ENCODE measurements at places on chromosomes 11 and 22. TPM values are rescaled to one million over a fixed set of nuclear protein-coding genes. Genes with fewer than 3 reads are reported as not detected.
A peak's percentile ranks its signal among the peaks of the same experiment; 100 is the strongest.

Gene RCOR2
- 1.4 TPM for polyA plus RNA-seq

- no peak for DNase-seq
Measured at GRCh38 chr11:79807506-79807905, 366.7 kb upstream of the TENM4 start.

Gene TRIM6
- 0.46 TPM for polyA plus RNA-seq

DNA sequence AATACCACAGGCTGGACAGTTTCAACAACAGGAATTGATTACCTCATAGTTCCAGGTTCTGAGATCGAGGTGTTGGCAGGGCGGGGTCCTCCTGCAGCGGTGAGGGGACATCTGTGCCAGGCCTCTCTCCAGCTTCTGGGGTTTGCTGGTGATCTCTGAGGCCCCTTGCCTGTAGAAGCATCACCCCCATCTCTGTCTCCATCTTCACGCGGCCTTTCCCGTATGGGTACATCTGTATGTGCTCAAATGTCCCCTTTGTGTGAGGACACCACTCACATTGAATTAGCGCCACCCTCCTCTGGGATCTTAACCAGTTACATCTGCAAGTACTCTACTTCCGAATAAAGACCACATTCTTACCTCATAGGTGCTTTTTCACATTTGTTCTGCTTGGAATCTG, 1029.9 kb downstream of the BRD1 start:
- DNase-seq: no peak

- DNase-seq: peak; percentile 23
Measured at GRCh38 chr11:47326198-47326597, 26.3 kb downstream of the MYBPC3 start.

DNA sequence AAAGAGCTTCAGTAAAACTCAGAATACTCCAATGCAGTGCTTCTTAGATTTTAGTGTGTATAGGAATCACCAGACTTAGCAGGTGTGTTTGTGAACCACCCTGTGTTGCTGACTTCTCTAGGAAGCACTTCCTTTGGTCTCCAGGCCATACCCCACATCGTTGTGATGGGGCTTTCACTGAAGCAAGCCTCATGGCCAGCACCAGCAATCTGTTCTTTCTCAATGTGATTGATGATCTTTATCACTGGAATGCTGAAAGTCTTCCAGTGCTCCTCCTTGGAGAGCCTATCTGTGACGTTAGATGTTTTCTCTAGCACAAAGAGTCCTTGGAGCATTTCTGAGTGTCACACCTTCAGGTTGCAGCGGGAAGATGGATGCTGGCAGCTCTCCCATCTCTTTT, 280.5 kb downstream of the DDX10 start:
- DNase-seq: no peak

- no peak for DNase-seq
Measured at GRCh38 chr22:44291674-44292360, 20.9 kb downstream of the SHISAL1 start.

DNA sequence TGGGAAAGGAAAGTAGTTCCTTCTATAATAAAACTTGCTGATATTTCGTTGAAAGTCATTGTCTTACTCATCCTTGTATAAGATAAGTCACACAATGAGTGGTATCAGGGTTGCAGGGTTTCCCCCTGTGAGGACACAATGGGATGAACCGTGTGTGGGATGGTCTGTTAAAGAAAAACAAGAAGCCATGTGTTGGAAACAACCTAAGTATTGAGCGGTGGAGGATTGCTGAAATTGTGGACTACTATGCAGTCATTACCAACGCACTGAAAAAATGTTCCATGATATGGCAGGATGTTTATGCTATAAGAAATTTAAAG, 28.6 kb downstream of the PTPRJ start:
- DNase-seq: no peak

GRCh38 chr22:45421349-45422055, 8.0 kb downstream of the RIBC2 start:
- no peak for DNase-seq

Gene IGLL1
- not detected for polyA plus RNA-seq

Gene EED
- 14.2 TPM for polyA plus RNA-seq

Gene TIMM10
- 179 TPM for polyA plus RNA-seq

- DNase-seq: no peak
Measured at GRCh38 chr22:20986365-20986764, 4.3 kb downstream of the LZTR1 start.
